Cerebellar nuclear complex (tissue), 1 donor: ENCODE measurements at places on chromosomes 4 and X.

DNA sequence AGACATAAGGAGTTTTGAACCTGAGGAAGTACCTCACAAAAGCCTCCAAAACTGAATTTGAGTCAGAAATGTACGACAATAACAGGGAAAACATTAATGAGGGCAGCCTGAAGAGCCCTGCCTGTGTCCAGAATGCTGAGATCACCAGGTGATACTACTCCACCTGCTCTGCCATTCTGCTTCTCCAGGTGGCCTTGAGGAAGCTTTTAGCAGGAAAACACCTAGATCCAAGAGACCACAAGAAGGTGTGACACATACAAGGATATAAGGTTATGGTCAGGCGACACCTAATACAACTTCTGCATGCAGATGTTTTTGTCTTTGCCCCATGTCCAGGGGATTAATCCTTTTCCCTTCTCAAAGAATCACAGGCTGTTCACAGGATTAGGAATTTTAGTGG lies 15.3 kb downstream of the SOWAHB start:
- DNase-seq: no peak

DNA sequence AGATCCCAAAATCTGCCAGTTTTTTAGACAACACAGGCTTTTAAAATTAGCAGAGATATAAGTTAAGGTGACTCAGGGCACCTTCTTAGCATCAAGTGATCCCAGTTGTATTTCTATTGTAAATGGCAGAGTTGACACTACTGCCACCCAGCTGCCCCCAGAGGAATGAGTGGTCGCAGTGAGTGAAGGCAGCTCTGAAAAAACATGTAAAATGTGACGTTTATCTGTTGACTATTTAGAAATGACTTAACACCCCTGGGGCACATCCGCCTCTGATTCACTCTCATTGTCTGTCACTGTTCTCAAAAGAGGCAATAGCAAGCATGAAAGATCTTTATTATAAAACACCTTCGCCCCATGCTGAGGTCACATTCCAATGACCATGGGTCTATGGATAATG lies 592.4 kb downstream of the ACTRT1 start:
- DNase-seq: no peak

DNA sequence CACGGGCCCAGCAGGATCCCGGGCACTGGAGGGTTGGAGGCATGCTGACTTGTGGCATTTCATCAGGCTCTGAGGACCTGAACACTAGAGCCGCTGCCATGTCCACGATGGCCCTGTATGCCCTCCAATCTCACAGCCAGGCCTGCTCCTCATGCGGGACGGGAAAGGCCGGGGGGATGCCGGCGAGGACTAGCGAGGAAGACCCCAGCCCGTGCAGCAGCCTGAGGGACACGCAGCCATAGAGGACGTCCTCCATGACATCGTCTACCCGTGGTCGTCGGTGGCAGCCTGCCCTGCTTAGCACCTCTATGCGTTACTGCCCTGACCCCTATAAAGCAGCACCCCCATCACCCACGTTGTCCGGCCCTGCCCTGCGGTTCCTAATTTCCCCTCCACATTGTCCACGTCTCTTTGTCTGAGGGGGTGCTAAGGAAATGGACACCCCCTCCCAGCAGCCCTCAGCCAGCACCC lies 32.6 kb downstream of the HMX1 start:
- DNase-seq: no peak

GRCh38 chr4:167622481-167623240 lies 388.4 kb upstream of the SPOCK3 start:
- DNase-seq: no peak

DNA sequence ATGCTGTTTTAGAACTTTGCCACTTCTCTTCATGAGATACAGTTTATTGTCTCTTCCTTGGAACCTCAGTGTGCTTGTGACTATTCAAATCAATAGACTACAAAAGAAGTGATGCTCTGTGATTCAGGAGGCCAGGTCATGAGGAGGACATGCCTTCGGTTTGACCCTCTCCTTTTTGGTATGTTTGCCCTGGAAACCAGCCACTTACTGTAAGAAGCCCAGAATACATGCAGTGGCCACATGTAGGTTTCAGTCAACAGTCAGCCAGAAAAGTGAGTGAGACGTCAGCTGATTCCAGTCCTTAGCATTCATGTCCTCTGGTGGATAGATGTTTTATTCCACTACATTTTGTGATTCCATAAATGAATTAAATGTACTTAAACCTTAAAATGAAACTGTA lies 328.7 kb downstream of the PCDH18 start:
- DNase-seq: no peak

DNA sequence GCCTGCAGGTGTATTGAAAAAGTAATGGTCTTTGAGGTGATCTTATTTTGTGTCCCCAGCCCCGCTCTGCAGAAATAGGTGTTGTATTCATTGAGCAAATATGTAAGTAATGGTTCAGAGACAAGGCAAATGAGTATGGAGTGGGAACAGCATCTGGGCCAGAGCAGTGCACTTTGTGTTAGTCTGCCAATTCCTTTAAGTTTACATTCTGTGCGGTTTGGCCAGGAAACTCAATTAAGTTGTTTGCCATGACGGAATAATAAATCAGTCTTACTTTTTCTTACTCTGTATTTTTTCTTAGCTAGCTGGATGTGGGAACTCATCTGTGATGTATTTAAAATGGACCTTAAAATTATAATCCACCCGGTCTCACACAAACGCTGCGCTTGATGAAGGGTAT lies 12.6 kb downstream of the DCLK2 start:
- no peak for DNase-seq

GRCh38 chrX:44245733-44246132 lies 97.7 kb downstream of the EFHC2 start:
- no peak for DNase-seq

DNA sequence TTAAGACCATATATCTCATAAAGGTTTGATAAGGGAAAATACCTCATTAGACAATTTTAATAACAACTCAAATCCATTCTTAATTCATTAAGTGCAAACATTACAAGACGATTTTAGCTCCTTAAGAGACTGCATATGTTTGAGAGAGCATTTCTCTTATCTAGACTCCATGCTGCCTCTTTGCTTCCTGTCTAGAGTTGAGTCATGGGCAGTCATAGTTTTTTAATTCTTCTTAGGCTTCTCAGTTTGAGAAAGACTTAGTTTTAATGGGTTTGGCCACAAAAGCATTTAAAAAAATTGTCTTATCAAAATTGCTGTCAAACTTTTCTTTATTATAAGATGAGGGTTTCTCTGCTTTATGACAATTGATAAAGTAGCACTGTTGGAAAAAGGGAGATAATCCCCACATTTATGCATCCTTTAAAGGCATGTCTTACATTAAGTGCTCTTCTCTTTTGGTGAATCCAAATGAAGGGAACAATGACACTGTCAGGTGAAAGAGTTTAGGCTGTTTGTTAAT lies 713.4 kb downstream of the PCDH18 start:
- DNase-seq: no peak

- no peak for DNase-seq
Observed at GRCh38 chrX:7852166-7852565, 9.2 kb downstream of the VCX start.

- no peak for DNase-seq
Observed at GRCh38 chr4:40378619-40379018, 43.5 kb downstream of the CHRNA9 start.

- DNase-seq: no peak
Observed at GRCh38 chr4:156756118-156756517, 215.5 kb downstream of the PDGFC start.
